A549 treated with Mapracorat at 1 μM for 4 hours (cell line): ENCODE measurements at places on chromosomes 11 and 22. TPM values are rescaled to one million over a fixed set of nuclear protein-coding genes. Genes with fewer than 3 reads are reported as not detected.

The ESAM gene
- total RNA-seq: 10.9 to 15.1 TPM (median 13.5 TPM) in 5 replicates

The PHOX2A gene
- total RNA-seq: not detected in 5 replicates

The F2 gene
- total RNA-seq: 1.7 to 2.4 TPM (median 2.1 TPM) in 5 replicates

The GLYATL2 gene
- 0.24 TPM in 1 of 5 replicates, not detected in the others for total RNA-seq

The CNIH2 gene
- total RNA-seq: 2.2 to 3.4 TPM (median 2.4 TPM) in 5 replicates

The GVQW3 gene
- 0.57 to 1.4 TPM (median 0.92 TPM) in 5 replicates for total RNA-seq

The SGSM1 gene
- 0.24 to 0.76 TPM (median 0.58 TPM) in 5 replicates for total RNA-seq

The HBG2 gene
- total RNA-seq: not detected in 5 replicates
